Neural crest cell (in vitro differentiated cells): ENCODE measurements at places on chromosomes 4 and X. TPM values are rescaled to one million over a fixed set of nuclear protein-coding genes. Genes with fewer than 3 reads are reported as not detected.

DNA sequence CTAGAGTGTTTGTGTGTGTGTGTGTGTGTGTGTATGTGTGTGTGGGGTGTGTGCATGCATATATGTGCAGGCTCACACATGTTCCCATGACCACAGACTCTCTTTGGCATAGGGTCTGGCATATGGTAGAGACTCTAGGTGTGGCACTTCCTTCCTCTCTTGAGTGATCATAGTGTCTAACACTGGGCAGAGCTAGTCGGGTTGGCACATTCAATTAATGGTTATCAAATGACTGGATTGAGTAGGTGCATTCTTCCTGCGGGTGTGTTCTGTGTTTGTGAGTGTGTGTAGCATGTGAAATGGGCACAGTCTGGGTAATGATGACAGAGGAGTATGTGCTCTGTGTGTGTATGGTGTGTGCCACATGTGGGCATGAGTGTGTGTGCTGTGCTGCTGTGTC lies 106.5 kb downstream of the EFNB1 start:
- no peaks in the 10 kb centered on the region for H3K36me3 ChIP-seq
- H3K4me3 ChIP-seq, result no peak overlapping the region
- peaks cover 22% of the 10 kb centered on the region for H3K4me1 ChIP-seq

GRCh38 chr4:173169178-173169427 lies 492 bp downstream of the GALNT7 start:
- H3K36me3 ChIP-seq, result no peaks in the 10 kb centered on the region
- H3K4me3 ChIP-seq, result no peak overlapping the region
- peaks cover 36% of the 10 kb centered on the region for H3K4me1 ChIP-seq
- no peak for DNase-seq
- H3K27ac ChIP-seq, result no peak overlapping the region

- H3K4me3 ChIP-seq, result no peak overlapping the region
- H3K27ac ChIP-seq, result no peak overlapping the region
- H3K36me3 ChIP-seq, result no peaks in the 10 kb centered on the region
- no peak for DNase-seq
Observed at GRCh38 chr4:4758681-4759080, 100.8 kb upstream of the MSX1 start.

GRCh38 chr4:169640261-169640870 lies 20.0 kb downstream of the CLCN3 start:
- H3K4me1 ChIP-seq, result no peaks in the 10 kb centered on the region
- no peaks in the 10 kb centered on the region for H3K27me3 ChIP-seq
- peaks cover 4% of the 10 kb centered on the region for H3K36me3 ChIP-seq
- DNase-seq, result no peak
- no peak overlapping the region for H3K4me3 ChIP-seq

DNA sequence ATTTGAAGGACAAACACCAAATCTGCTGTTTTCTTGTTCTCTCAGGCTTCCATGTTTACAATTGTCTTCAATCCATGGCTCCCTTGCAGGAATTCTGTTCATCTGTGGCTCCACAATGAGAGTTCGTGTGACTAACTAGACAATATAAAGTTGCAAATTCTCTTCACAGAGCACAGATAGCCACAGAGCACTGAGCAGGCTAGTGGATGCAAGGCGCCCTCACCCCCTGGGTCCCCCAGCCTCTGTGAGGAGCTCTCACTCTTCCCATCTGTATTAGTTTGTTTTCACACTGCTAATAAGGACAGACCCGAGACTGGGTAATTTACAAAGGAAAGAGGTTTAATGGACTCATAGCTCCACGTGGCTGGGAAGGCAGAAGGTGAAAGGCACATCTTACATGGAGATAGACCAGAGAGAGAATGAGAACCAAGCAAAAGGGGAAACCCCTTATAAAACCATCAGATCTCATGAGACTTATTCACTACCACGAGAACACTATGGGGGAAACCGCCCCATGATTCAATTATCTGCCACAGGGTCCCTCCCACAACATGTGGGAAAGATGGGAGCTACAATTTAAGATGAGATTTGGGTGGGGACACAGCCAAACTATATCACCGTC lies 82.5 kb upstream of the STX18 start:
- H3K27ac ChIP-seq, result no peak overlapping the region
- H3K4me1 ChIP-seq, result peaks cover 35% of the 10 kb centered on the region
- peaks cover 3% of the 10 kb centered on the region for H3K36me3 ChIP-seq
- H3K4me3 ChIP-seq, result no peak overlapping the region
- DNase-seq, result no peak
- no peaks in the 10 kb centered on the region for H3K27me3 ChIP-seq

- no peak for DNase-seq
- no peaks in the 10 kb centered on the region for H3K36me3 ChIP-seq
- H3K4me1 ChIP-seq, result no peaks in the 10 kb centered on the region
- no peaks in the 10 kb centered on the region for H3K27me3 ChIP-seq
- no peak overlapping the region for H3K4me3 ChIP-seq
Observed at GRCh38 chr4:89509708-89510281, 202.2 kb upstream of the GPRIN3 start.

- no peak overlapping the region for H3K4me3 ChIP-seq
- no peak overlapping the region for H3K27ac ChIP-seq
- DNase-seq, result no peak
Observed at GRCh38 chr4:71417150-71417549, 78.3 kb downstream of the SLC4A4 start.

DNA sequence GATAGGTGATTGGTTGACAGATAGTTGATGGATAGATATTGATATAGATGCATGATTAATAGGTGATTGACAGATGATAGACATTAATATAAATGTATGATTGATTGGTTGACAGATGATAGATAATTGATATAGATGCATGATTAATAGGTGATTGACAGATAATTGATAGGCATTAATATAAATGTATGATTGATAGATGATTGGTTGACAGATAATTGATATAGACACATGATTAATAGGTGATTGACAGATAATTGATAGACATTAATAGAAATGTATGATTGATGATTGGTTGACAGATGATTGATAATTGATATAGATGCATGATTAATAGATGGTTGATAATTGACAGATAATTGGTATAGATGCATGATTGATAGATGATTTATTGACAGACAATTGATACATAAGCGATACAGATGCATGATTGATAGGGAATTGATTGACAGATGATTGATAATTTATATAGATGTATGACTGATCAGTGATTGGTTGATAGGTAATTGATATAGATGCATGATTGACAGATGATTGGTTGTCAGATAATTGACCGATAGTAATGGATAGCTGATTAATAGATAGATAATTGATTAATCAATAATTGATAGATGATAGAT lies 44.9 kb upstream of the PPP2R3B start:
- H3K36me3 ChIP-seq, result peaks cover 5% of the 10 kb centered on the region
- peaks cover 32% of the 10 kb centered on the region for H3K27me3 ChIP-seq
- H3K4me1 ChIP-seq, result peaks cover 15% of the 10 kb centered on the region
- H3K27ac ChIP-seq, result no peak overlapping the region

DNA sequence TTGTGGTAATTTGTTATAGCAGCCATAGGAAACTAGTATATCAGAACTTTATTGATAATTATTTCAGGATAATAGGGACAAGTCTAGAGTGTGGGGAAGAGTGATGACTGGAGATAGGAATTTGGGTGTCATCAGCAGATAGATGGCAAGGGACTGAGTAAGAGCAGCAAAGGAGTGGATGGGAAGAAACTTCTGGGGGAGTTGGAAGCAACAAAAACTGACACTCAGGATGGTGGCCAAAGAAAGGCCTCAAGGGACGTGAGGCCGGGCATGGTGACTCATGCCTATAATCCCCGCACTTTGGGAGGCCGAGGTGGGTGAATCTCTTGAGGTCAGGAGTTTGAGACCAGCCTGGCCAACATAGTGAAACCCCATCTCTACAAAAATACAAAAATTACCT lies 9.1 kb upstream of the SLC25A5 start:
- no peak overlapping the region for H3K4me3 ChIP-seq
- DNase-seq, result no peak
- peaks cover 9% of the 10 kb centered on the region for H3K36me3 ChIP-seq
- no peak overlapping the region for H3K27ac ChIP-seq

DNA sequence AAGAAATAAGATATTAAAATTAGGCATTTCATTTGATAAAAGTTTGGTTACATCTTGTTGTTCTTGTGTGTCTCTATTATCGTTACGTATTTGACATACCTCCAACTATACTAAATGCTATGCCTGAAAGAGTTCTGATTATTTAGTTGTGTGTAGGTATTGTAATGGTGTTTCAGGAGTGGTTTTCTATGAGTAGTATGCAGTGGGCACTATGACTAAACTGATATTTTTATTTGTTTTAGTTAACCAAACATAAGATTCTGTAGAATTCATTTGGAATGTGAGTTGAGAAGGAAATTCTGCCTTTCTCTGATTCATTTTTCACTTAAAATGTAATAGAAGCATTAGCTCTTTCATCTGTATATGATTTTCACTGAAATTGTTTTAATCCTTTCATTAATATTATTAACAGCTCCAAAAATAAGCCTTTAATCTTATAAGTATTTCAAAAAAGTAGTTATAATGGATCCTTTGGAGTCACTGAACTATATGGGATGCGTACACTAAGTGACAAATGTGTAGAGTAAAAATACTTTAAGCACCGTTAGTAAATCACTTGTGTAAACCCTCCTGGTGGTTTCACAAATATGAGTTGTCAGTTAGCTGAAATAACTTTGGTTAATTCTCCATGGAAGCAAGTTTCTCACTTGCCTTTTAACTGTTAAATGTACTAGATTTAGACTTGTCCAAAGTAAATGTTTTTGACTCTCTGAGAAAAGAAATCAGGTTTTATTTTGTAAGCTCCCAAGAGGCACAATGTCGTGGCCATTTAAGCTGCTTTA lies 388.7 kb downstream of the ADGRL3 start:
- H3K4me1 ChIP-seq, result peaks cover 10% of the 10 kb centered on the region
- H3K27ac ChIP-seq, result no peak overlapping the region
- H3K27me3 ChIP-seq, result no peaks in the 10 kb centered on the region

DNA sequence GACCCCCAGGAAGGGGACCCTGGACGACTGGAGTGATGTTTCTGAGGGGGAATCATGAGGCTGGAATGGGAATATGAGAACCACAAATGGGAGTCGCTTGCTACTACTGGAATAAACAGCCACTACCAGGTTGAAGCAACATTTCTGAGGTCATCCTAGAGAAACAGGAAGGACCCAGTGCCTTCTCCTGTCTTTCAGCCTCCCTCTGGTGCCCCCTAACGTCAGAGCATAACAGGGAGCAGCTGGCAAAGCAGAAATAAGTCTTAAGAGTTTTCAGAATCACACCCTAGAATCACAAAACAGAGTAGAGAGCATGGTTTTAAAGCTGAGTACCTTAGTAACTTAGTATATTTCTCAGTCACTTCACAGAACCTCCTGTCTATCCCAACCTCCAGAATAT lies 347.8 kb upstream of the PITX2 start:
- no peak overlapping the region for H3K27ac ChIP-seq
- peaks cover 26% of the 10 kb centered on the region for H3K27me3 ChIP-seq
- no peaks in the 10 kb centered on the region for H3K4me1 ChIP-seq
- H3K4me3 ChIP-seq, result no peak overlapping the region

DNA sequence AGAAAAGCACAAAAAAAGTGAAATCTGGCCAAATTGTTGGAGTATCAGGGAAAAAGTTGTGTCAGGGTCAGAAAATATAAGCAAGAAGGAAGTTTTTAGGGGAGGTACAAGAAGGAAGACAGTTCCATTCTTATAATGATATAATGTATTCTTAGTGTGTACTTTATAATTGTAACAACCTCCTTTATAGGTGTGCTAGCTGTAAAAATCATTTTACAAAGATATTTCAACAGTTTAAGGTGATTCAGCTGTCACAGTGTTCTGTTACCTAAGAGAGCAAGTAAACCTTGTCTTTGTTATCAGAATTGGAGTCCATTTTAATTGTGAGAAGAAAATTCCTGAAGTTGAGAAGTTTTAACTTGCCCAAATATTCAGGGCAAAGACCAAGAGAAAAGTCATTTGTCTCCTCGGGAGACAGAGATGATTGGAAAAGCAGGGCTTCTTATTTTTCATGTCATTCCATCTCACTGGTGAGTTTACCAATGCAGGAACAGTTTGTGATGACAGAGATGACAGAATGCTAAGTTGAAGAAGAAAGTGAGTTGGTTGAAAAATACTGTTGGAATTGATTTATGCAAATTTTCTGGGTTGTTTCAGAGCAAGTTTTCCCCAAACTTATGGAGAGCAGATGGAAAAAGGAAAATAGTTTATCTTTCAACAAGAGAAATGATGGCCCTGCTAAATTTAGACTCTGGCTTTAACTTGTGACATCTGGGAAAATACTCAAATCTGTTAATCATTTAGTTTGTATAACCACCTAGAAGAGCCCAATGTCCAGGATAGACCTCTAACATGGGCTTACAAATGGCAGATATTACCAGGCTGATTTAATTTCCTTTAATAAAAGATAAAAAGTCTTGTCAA lies 14.8 kb downstream of the INTS6L start:
- H3K27ac ChIP-seq, result no peak overlapping the region
- no peaks in the 10 kb centered on the region for H3K36me3 ChIP-seq
- peaks cover 11% of the 10 kb centered on the region for H3K4me1 ChIP-seq
- no peaks in the 10 kb centered on the region for H3K27me3 ChIP-seq
- no peak for DNase-seq

DNA sequence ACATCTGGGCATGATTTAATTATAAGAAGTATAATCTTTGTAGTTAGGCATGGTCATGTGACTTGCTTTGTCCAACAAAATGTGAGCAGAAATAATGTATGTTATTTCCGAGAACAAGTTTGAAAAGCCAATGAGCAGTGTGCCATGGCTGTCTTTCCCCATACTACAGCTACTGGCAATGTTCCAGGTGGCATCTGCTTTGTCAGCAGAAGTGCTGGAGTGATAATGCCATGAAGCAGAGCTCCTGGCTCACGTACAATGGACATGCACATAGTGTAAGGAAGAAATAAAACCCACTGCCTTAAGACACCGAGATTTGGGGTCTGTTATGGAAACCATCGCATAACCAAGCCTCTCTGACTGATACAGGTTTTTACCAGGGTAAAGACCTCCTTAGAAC lies 212.6 kb upstream of the RASGEF1B start:
- no peak overlapping the region for H3K4me3 ChIP-seq
- no peaks in the 10 kb centered on the region for H3K36me3 ChIP-seq
- peaks cover 15% of the 10 kb centered on the region for H3K27me3 ChIP-seq
- no peak for DNase-seq
- no peaks in the 10 kb centered on the region for H3K4me1 ChIP-seq
- no peak overlapping the region for H3K27ac ChIP-seq

- H3K27ac ChIP-seq, result no peak within 1 kb of the TSS
- H3K36me3 ChIP-seq, result peaks cover 2% of the 10 kb centered on the region
- peaks cover 31% of the 10 kb centered on the region for H3K27me3 ChIP-seq
- peaks cover 9% of the 10 kb centered on the region for H3K4me1 ChIP-seq
Observed at GRCh38 chrX:70444326-70444945, at the start of gene DLG3. Gene DLG3 (plus strand): TSS chrX:70444835. CDS start chrX:70445202, 367 bp downstream.

DNA sequence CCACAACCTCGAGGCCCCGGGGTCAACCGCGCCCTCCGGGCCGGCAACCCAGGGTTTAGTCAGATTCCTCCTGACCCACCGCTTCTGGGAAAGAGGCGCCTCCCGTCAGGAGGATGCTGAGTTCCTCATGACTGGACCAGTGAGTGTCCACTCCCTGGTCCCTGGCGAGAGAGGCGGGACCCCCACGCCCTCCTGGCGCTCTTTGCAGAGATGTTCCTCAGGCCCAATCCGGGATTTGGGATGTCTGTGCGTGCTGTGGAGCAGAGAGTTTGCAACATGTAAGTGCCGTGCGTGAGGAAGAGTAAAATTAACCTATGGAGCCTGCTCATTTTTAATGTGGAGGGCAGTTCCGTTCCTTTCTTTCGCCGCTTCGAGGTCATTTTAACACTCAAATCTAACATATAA lies 824 bp upstream of the UGDH start:
- no peak for DNase-seq
- peak overlapping the region; percentile 10 for H3K27ac ChIP-seq
- H3K36me3 ChIP-seq, result peaks cover 31% of the 10 kb centered on the region
- no peaks in the 10 kb centered on the region for H3K27me3 ChIP-seq

Gene IL13RA2
- total RNA-seq, result 0.51 and 0.57 TPM in 2 replicates

Gene GPC3
- 29.4 and 30.4 TPM in 2 replicates for total RNA-seq

Gene DMRTC1
- total RNA-seq, result 0.56 and 1.2 TPM in 2 replicates

Gene PAK3
- 11.9 and 12.3 TPM in 2 replicates for total RNA-seq

Gene EDA2R
- total RNA-seq, result 2.8 and 3.6 TPM in 2 replicates

Gene CCDC110
- total RNA-seq, result 0.14 and 0.16 TPM in 2 replicates

Gene OPRPN
- not detected in 2 replicates for total RNA-seq
